Fibroblast of gingiva (primary cell): ENCODE measurements at places on chromosomes 2 and 18.

- DNase-seq, result no peak
These were observed 12.5 kb downstream of the CAPN14 start for GRCh38 chr2:31204783-31205182.

- peak; percentile 31 for DNase-seq
These were observed 9.9 kb downstream of the ALPK2 start for GRCh38 chr18:58618822-58619595.

DNA sequence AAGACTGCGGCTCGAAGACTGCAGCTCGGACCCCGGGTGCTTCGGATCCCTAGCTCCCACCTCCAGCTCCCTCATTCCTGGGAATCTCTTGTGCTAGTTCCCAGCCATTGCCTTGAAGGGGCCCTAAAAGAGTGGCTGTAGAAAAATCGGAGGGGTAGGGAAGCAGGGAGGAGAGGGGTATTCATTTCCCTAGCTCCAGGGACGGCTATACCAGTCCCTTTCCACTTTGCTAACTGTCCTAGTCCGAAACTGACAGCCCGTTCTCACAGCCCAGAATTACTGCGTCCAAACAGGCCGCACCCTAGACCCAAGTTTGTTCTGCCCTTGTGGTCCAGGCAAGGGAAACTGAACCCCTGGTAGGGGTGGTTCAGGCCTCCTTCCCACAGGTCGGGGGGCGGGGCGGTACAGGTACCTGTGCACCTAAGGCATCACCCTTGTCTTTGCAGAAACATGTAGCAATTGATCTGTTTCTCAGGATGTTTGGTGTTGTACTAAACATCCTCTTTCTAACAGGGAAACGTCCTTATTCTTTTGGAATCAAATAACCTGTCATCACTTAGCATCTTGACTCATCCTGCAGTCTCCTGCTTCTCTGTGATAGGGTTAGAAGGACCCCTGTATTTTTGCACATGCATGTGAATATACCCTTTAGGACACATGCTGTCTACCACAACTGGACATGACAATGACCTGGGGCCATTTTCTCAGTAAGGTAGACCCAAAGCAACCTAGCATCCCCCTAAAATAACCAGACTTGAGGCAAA is 4.0 kb downstream of the EMX1 start:
- no peak for DNase-seq

DNA sequence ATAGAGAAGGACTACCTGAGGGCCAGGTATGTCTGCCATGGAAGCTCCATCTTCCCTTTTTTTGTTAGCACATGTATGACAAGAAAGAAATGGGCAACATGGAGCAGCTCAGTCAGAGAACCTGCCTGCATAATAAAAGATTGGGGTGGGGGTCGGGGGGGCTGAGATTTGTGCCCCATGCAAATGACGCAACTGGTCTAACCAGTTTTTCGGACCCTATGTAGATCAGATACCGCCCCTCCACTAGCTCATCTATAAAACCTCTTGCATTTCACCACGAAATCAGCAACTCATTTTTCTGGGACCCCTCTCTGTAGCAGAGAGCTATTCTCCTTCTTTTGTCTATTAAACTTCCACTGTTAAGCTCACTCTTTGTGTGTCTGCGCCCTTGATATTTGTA is 657.2 kb downstream of the ERBB4 start:
- no peak for DNase-seq

DNA sequence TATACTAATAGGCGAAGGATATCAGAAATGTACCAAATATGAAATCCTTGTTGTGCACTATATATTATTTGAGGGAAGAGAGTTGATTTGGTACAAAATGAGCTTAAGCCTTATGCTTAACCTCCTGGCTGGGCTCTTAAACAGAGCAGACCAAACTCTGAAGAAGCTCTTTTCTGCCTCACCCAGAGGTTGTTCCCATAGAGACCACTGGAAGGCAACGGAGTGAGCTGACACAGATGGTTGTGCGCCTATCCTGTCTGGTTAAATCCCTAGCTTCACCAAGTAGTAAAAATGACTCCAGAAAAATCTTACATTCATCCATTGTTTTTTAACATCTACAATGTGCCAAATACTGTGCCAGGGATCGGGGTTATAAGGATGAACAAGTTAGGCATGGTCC is 55.9 kb upstream of the NOL4 start:
- DNase-seq, result no peak

GRCh38 chr2:178322068-178322467 is 127.8 kb downstream of the OSBPL6 start:
- no peak for DNase-seq

DNA sequence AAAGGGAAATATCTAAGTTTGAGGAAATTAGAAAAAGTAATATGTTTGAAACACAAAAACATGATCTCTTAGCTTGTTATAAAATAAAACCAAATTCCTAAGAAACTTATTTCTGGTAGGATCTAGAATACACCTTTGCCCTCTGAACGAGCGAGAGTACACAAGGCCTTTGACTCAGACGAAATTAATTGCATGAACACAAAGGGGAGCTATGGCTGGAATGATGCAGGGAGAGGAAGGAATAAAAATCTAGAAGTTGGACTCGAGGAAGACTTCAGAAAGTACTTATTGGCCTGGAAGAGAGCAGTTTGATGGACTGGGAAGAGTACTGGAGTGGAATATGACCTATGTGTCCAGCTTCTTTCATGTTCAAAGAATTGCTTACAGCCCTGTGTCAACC is 927 bp upstream of the CRYGD start:
- DNase-seq, result no peak

- DNase-seq, result no peak
These were observed 275.0 kb upstream of the KYNU start for GRCh38 chr2:142602418-142602989.

DNA sequence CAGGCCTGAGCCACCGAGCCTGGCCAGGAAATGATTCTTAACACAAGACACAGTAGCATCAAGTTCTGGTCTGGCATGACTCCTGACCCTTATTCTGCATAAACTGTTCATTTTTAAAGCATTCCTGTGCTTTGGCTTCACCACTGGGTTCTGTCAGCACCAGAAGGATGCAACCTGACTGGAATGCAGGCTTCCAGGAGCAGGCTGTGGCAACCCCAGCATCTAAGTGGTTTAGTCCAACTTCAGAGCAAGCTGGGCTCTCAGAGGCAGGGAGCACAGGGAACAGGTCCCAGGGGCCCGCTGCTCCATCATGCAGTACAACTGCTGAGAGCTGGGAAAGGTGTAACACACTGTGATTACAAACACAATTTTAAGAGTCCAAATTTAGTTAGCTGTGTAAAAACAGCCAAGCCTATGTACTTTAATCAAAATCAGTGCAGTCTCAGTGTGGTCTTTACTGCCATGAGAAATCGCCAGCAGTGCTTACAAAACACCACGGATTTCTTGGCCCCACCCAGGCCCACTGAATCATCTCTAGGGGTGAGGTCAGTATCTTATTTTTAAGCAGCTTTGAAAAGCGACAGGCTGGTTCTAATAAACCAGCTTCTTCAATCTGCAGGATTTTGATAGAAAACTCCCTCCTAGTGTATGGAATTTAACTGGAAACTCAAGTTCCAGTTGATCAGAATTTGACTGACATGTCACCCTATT is 44.4 kb upstream of the TMEM182 start:
- peak; percentile 84 for DNase-seq

DNA sequence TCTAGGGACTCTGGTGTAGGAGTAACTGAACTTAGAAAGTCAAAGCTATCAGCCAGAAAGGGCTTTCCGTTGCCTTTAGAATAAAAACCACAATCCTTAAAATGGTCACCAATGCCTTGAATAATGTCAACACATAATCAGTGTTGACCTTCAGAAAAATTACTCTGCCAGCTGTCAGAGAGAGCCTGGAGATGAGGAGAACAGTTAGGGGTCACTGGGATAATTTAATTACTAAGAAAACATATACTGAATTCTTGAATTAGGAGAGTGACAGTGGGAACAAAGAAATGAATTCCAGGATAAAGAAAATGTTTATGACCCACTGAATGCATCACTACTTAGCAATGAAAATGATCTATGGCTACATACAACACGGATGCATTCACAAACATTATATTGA is 23.4 kb upstream of the UGP2 start:
- no peak for DNase-seq

- no peak for DNase-seq
These were observed 46.9 kb downstream of the PLEKHB2 start for GRCh38 chr2:131152074-131152473.

GRCh38 chr2:38690499-38691420 is 24.8 kb downstream of the GALM start:
- peak; percentile 81 for DNase-seq

DNA sequence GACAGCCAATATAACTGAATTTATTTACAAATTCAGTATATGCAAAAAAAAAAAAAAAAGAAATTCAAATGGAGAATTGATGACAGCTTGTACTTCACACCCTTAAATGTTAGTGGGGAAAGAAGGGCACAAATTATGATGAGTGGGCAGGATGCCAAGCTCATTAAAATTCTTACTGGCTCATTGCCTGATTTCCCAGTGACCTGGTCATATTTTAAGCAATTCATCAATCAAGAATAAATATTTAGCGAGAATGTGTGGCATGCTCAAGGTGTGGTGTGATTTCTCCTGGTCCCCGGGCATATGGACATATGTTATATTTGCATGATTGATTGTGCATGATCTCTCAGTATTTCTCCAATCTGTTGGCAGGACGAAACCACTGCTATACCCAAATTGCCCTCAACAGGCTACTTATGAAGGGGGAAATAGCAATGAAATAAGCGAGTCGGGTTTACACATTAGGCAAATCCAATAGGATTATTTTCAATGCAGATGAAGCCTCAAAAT is 883.0 kb downstream of the LRRTM4 start:
- no peak for DNase-seq
